ENCODE measurements at places on chromosomes 6 and 20.
A peak's percentile ranks its signal among the peaks of the same experiment; 100 is the strongest.

DNA sequence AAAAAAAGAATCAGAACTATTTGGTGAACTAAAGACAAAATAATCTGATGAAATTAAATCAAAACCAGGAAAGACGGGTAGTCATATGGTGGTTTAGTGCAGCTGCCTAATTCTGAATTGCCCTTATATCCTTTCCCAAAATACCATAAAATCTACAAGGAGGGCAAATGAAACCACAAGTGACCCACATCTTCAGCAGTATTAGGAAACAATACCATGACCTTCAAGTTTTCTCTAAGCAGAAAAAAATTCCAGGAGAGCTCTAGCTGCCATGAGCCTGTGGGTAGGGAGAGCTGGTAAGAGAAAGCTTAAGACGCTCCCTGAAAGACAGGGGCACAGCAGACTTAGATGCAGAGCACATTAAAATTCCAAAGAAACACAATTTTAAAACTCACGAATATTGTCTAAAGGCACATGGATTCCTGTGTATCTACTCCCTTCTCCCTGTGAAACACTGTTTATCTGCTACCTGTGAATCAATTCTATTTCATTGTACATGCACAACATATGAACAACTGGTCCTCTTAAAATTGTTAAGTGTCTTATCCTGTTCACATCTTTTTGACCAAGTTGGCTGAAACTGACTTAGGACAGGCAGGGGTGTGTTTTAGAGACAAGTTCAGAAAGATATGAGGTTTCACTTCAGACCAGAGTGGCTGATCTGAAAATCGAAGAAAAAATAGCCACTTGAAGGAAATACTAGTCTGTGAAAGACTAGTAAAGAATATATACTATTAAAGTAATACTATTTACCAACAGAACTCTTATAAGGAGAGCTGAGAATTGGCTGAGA is 153.6 kb upstream of the SHLD1 start:
- no peak for DNase-seq
- peaks cover 3% of the 10 kb centered on the region for H3K4me1 ChIP-seq
- H3K36me3 ChIP-seq = peaks cover 23% of the 10 kb centered on the region

DNA sequence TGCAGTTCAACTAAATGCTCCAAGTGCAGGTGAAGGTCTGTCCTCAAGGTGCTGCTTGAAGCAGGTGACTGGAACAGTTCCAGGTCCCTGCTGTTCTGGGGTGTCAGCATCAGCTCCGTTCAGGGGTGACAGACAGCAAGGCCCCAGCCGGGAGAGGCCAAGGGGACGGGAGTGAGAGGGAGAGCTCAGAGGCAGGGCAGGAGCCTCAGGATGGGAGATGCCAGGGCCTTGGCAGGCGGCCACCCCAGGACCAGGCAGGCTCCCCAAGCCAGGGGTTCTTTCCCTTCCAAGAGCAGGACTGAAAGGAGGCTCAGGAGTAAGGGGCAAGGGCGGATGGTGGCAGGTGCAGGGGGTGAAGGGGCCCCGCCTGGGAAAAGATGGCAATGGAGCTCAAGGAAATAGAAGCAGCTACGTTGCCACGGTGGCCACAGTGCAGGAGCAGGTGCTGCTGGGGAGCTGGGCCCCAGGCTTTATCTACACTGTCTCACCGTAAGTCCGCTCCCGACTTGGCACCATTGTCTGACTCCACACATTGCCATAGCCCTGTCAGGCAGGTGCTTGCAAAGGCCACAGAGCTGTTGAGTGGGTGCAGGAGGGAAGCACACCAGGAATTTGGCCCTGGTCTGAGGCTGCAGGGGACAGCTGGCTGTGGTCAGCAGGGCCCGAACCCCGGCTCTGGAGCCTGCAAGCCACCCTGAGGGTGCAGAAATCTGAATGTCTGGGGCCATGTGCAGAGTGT is 43.1 kb downstream of the ERMARD start:
- H3K36me3 ChIP-seq = no peaks in the 10 kb centered on the region
- no peaks in the 10 kb centered on the region for H3K27me3 ChIP-seq
- peaks cover 18% of the 10 kb centered on the region for H3K4me1 ChIP-seq
- H3K27ac ChIP-seq = no peak overlapping the region

DNA sequence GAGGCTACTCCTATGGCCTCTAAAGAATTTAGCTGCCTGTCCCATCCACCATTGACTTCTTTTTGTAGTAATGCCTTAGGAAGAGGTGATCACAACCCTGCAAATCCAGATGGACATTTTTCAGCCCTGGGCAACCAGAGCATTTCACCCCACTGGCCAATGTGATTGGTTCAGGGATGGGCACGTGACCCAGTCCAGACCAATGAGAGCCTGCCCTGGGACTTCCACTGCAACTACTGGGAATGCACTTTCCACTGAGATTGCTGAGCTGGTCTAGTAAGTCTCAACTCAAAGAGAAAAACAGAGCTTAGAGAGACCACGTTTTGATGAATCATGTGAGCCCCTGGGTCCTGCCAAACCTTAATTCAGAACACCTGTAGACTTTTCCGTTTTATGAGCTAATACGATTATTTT is 8.9 kb upstream of the UBE2V1 start:
- DNase-seq = no peak
- H3K4me3 ChIP-seq = no peak overlapping the region
- H3K4me1 ChIP-seq = peaks cover 5% of the 10 kb centered on the region
- H3K36me3 ChIP-seq = peaks cover 35% of the 10 kb centered on the region
- no peak overlapping the region for H3K27ac ChIP-seq

GRCh38 chr6:3806169-3806922 is 42.8 kb upstream of the FAM50B start:
- no peaks in the 10 kb centered on the region for H3K36me3 ChIP-seq
- no peaks in the 10 kb centered on the region for H3K27me3 ChIP-seq
- no peak overlapping the region for H3K27ac ChIP-seq
- H3K4me3 ChIP-seq = no peak overlapping the region

DNA sequence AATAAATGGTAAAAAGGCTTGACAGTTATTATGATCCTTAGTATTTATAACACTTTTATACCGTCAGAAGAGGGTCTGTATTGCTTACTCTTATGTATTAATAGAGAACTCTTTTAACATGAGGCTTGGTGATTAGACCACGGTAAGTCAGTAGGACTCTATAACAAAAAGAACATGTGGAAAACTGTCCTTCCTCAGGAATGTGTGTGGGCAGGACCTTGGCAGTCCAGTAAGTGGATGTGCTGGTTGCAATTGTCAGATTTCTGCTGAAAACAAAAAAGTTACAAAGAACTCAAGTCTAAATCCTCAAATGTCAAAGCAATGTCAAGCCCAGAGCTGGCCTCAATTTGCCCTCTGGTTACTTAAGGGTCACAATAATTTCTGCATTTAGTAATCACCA is 81.1 kb downstream of the PLCG1 start:
- H3K4me3 ChIP-seq = no peak overlapping the region
- H3K4me1 ChIP-seq = peaks cover 14% of the 10 kb centered on the region
- DNase-seq = no peak
- H3K27ac ChIP-seq = no peak overlapping the region
- H3K36me3 ChIP-seq = no peaks in the 10 kb centered on the region

DNA sequence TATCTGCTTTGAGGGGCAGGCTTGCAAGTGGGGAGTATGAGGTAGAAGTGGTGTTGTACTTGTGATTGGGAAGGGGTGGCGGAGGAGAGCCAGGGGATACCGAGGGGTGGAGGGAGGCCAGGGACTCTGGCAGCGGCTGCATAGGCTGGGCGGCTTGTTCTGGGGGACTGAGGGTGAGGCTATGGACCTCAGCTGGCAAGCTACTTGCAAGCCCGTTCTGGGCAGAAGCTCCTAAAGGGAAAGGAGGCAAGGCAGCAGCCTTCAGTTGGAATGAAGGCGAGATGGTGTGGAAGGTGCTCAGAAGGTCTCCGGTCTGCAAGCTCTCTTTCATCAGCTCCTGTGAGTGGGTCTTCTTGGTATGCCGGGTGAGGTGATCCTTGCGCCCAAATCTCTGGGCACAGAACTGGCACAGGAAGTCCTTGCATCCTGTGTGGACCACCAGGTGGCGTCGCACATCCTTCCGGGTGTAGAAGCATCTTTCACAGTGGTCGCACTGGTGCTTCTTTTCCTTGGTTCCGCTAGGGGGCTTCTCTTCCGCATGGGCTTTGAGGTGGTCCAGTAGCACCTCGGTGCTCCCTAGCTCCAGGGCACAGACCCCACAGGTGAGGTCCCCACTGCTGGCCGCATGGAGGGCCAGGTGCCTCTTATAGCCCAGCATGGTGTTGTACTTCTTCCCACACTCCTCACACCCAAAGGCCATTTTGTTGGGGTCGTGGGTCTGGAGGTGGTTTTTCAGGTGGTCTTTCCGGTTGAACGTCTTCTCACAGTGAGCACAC is 66.0 kb downstream of the PLAGL1 start:
- no peaks in the 10 kb centered on the region for H3K4me1 ChIP-seq
- no peaks in the 10 kb centered on the region for H3K36me3 ChIP-seq
- H3K4me3 ChIP-seq = no peak overlapping the region

- H3K4me3 ChIP-seq = no peak overlapping the region
- no peaks in the 10 kb centered on the region for H3K4me1 ChIP-seq
- H3K36me3 ChIP-seq = no peaks in the 10 kb centered on the region
- DNase-seq = no peak
Observed at GRCh38 chr20:9261781-9262180, 192.9 kb downstream of the PLCB4 start.

DNA sequence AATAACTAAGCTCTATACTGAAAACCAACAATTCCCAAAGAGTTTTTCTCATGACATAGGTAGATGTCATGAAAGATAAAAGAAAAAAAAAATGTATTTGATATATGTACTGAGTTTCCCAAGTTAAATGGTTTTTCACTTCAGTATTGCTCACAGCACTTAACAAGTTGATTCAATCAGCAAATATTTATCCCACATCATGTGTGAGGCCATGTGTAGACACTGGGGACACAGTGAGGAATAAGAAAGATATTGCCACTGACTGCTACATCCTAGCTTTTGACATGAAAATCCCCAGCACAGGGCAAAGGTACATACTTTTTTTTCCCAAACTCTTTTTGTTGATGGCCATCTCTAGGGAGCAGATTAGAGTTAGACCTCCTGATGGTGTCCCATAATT is 25.3 kb downstream of the SPTLC3 start:
- H3K36me3 ChIP-seq = no peaks in the 10 kb centered on the region
- no peaks in the 10 kb centered on the region for H3K27me3 ChIP-seq
- H3K27ac ChIP-seq = no peak overlapping the region
- DNase-seq = no peak
- no peak overlapping the region for H3K4me3 ChIP-seq

GRCh38 chr6:33607126-33607783 is 13.9 kb upstream of the ITPR3 start:
- H3K36me3 ChIP-seq = no peaks in the 10 kb centered on the region
- DNase-seq = no peak
- peaks cover 47% of the 10 kb centered on the region for H3K4me1 ChIP-seq
- no peak overlapping the region for H3K4me3 ChIP-seq
- peak overlapping the region; percentile 71 for H3K27ac ChIP-seq

- no peak for DNase-seq
- no peaks in the 10 kb centered on the region for H3K36me3 ChIP-seq
Observed at GRCh38 chr6:140225701-140226436, 851.4 kb upstream of the CITED2 start.

GRCh38 chr6:49151461-49151860 is 311.6 kb downstream of the MMUT start:
- H3K4me1 ChIP-seq = no peaks in the 10 kb centered on the region
- H3K27ac ChIP-seq = no peak overlapping the region
- H3K27me3 ChIP-seq = no peaks in the 10 kb centered on the region
- no peak for DNase-seq

DNA sequence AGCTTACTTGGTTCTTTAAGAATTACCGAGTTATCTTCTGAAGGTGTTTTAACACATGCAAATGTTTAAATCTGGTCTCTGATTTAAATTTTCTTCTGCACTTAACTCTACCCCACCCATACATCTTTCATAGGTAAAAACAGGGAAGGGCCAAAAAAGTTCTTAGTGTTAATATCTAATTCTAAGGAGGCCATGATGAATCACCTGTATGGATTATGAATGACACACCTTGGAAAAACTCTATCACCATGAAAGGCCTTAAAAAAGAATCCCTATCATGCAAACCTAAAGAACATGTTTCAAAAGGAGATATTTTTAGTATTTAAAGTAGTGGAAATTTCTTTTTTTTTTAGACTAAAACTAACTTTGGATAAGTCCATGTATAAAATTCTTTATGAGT is 54.7 kb downstream of the SLX4IP start:
- H3K4me1 ChIP-seq = no peaks in the 10 kb centered on the region
- no peaks in the 10 kb centered on the region for H3K27me3 ChIP-seq
- H3K27ac ChIP-seq = no peak overlapping the region
- DNase-seq = no peak
- H3K36me3 ChIP-seq = no peaks in the 10 kb centered on the region

- H3K4me3 ChIP-seq = no peak overlapping the region
- no peak for DNase-seq
- no peaks in the 10 kb centered on the region for H3K27me3 ChIP-seq
Observed at GRCh38 chr6:46393161-46393939, 97.9 kb downstream of the RCAN2 start.

GRCh38 chr6:91278416-91278815 is 691.5 kb upstream of the MAP3K7 start:
- H3K4me1 ChIP-seq = no peaks in the 10 kb centered on the region
- no peak overlapping the region for H3K4me3 ChIP-seq
- H3K27me3 ChIP-seq = no peaks in the 10 kb centered on the region
- no peaks in the 10 kb centered on the region for H3K36me3 ChIP-seq
- no peak overlapping the region for H3K27ac ChIP-seq
- no peak for DNase-seq

GRCh38 chr6:43773980-43774775 is 4.2 kb downstream of the VEGFA start:
- no peaks in the 10 kb centered on the region for H3K27me3 ChIP-seq
- peaks cover 32% of the 10 kb centered on the region for H3K36me3 ChIP-seq
- DNase-seq = no peak

GRCh38 chr20:49691818-49692568 is 21.7 kb downstream of the B4GALT5 start:
- no peaks in the 10 kb centered on the region for H3K36me3 ChIP-seq
- no peak for DNase-seq
- H3K4me3 ChIP-seq = no peak overlapping the region
- no peak overlapping the region for H3K27ac ChIP-seq
- H3K27me3 ChIP-seq = no peaks in the 10 kb centered on the region

- peaks cover 5% of the 10 kb centered on the region for H3K4me1 ChIP-seq
- H3K36me3 ChIP-seq = no peaks in the 10 kb centered on the region
- H3K4me3 ChIP-seq = no peak overlapping the region
- DNase-seq = no peak
- no peaks in the 10 kb centered on the region for H3K27me3 ChIP-seq
Observed at GRCh38 chr20:23773127-23773526, 22.4 kb upstream of the CST1 start.

- DNase-seq = peak; percentile 64
- H3K4me3 ChIP-seq = peak overlapping the region; percentile 93
- no peaks in the 10 kb centered on the region for H3K36me3 ChIP-seq
- peaks cover 5% of the 10 kb centered on the region for H3K4me1 ChIP-seq
- peak overlapping the region; percentile 98 for H3K27ac ChIP-seq
Observed at GRCh38 chr6:145815309-145816274, 997 bp upstream of the FBXO30 start.
